ENCODE measurements at places on chromosomes 7 and 10.
A peak's percentile ranks its signal among the peaks of the same experiment; 100 is the strongest.

- peak; percentile 50 for DNase-seq
These were observed 120.6 kb downstream of the LYZL1 start for GRCh38 chr10:29409241-29410054.

GRCh38 chr10:88651101-88651551 is 13.1 kb upstream of the LIPF start:
- DNase-seq, result no peak

DNA sequence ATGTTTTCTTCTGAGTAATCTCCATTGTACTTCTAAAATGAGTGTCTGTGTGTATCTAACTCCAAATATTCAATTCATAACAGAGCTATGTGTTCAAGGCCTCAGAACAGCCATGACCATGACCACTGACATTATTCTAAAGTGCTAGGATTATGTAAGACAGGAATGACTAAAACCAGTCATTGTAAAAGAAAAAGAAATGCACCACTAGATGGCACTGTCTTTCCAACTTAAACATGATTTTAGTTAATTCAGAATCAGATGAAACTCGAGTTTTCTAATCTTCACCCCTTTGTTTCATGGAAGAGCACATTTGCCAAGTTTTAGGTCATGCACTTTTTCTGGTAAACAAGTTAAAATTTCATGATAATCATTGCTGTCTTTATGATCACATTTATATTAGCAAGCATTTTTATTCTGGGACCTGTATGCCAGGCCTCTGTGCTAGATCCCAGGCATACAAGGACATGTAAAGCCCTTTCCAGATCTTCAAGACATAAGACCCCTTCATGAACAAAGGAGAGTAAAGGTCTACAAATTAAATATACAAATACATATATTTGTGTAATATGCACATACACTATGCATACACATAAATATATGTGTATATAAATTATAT is 26.1 kb upstream of the RSU1 start:
- DNase-seq, result no peak

GRCh38 chr10:49113741-49114141 is 1.6 kb downstream of the VSTM4 start:
- no peak for DNase-seq

GRCh38 chr7:138935465-138936011 is 45.7 kb downstream of the KIAA1549 start:
- no peak for DNase-seq

GRCh38 chr10:79405221-79405994 is 40.0 kb downstream of the ZCCHC24 start:
- no peak for DNase-seq
